ENCODE measurements at places on chromosomes 6 and 20. TPM values are rescaled to one million over a fixed set of nuclear protein-coding genes. Genes with fewer than 3 reads are reported as not detected.

- no peak for DNase-seq
Observed at GRCh38 chr6:39686976-39687375, 38.2 kb downstream of the KIF6 start.

GRCh38 chr6:110366256-110366655 lies 8.1 kb upstream of the METTL24 start:
- no peak for DNase-seq

GRCh38 chr20:37571033-37571432 lies 43.4 kb upstream of the BLCAP start:
- no peak for DNase-seq

- DNase-seq: no peak
Observed at GRCh38 chr20:53262365-53262764, 290.2 kb downstream of the TSHZ2 start.

DNA sequence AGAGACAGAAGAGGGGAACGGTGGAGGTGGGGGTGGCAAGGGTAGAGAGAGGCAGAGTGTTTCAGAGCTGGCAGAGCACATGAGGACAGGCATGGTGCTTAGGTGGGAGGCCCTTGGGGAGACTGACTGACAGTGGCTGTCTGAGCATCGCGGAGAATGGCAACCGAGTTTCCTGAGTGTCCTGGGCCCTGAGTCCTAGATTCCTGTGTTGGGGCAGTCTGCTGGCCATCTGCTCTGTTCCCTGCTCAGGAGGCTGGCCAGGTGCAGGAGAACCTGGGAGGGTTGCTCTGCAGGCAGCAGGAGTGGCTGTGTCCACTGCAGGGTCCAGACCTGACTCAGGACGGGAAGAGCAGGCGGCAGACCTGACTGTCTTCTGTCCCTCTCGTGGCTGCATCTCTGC lies 248.9 kb downstream of the LRFN2 start:
- no peak for DNase-seq

Gene HSPA1L
- 1.3 TPM for total RNA-seq

Gene TMEM217
- total RNA-seq: 4.6 TPM

Measured in GM23248 (cell line).